ENCODE measurements at places on chromosomes 16 and 17.

- DNase-seq, result no peak
These were observed 165.4 kb upstream of the FOXF1 start for GRCh38 chr16:86344881-86345280.

- no peak for DNase-seq
These were observed 169.2 kb downstream of the HAPSTR1 start for GRCh38 chr16:9260666-9261065.

- DNase-seq, result no peak
These were observed 29.5 kb downstream of the PLCD3 start for GRCh38 chr17:45102856-45103255.

DNA sequence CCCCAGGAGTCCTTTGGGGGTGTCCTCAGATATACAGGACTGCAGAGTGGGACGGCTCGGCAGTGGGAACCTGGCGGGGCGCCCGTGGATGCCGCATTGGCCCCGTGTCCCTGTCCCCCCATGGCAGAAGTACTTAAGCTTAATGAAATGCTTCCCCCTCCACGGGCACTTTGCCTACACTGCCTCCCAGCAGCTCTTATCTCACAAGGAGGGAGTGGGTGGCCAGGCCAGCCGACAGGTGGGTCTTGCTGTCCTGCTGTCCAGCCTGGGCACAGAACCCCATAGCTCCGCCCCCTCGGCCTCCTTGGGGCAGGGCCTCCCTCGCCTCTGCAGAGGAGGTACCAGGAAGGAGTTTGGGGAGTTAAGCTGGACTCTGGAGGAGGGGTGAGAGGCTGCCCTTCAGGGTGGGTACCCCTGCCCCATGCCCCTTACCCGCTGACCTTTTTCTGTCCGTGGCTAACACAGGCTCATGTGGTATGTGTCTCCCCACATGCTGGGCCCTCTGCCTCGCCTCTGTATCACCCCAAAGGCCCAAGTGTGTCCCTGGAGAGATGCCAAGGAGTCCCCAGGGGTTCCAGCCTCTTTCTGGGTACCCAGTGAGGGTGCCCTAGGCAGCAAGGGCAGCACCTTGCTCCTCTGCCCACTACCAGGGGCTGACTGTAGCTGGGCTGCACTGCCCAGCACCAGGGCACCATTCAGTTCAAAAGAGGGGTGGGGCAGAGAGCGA is 8.7 kb downstream of the THRA start:
- DNase-seq, result no peak

- DNase-seq, result no peak
These were observed 33.2 kb downstream of the IRX6 start for GRCh38 chr16:55357241-55357640.

GRCh38 chr17:82170412-82170961 is 42.2 kb downstream of the CCDC57 start:
- no peak for DNase-seq

DNA sequence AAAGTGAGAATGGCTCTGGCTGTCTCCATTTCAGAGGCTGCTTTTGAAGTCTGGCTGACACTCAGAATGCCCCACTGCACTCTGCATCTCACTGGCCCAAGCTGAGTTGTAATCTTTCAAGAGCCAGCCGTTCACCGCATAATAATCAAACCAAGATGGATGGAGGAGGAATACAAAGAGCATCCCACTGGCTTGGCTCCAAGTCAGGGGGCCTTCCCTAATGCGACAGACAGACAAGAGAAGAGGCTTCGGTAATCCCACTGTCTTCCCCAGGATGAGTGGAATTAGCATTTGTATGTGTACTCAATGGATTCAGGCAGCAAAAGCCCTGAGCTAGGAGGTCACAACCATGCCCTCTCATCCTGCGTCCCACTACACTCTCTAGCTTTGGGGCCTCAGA is 68.0 kb downstream of the CBLN1 start:
- no peak for DNase-seq

GRCh38 chr17:74490716-74491115 is 24.3 kb downstream of the CD300A start:
- no peak for DNase-seq

Data from activated CD8-positive, alpha-beta T cell treated with anti-CD3 and anti-CD28 coated beads, Interleukin-2, amount 10 ng/mL, durations not matched to agents 7 days and 5 days (primary cell).